ENCODE measurements at places on chromosomes 5 and 9.

- no peaks in the 10 kb centered on the region for H3K36me3 ChIP-seq
- H3K4me3 ChIP-seq = no peak overlapping the region
- peak overlapping the region; percentile 58 for H3K27ac ChIP-seq
- DNase-seq = no peak
These were observed 140.8 kb downstream of the C9orf152 start for GRCh38 chr9:110066929-110067716.

DNA sequence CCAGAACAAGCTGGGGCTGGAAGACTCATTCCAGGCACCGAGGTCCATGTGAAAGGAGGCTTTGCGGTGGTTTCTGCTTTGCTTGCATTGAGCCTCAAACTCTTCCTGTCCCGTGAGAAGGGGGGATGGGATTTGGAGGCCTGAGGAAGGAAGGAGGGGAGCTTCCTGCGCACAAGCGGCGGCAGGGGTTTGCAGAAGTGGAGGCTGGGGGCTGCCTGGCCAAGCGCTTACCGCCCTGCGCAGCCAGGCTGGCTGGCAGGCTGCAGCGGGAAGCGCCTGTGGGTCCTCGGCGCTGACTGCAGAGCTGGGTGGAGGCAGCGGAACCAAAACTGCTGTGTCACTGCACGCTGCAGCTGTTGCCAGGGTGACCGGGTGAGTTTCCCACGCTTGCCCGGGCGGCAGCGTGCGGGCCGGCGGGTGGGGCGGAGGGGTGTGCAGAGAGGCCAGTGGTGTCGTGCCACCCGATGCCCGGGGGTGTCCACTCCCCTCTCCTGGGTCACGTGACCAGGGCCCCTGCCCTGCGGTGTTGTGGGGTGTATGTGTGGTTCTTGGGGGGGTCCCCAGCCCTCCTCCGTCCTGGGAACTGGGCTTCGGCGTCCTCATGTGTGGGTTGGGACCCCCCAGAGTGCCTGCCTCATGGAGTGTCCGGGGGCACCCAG lies 81.0 kb downstream of the RXRA start:
- peak overlapping the region; percentile 78 for H3K27ac ChIP-seq
- no peaks in the 10 kb centered on the region for H3K27me3 ChIP-seq
- H3K36me3 ChIP-seq = no peaks in the 10 kb centered on the region
- H3K4me3 ChIP-seq = peak overlapping the region; percentile 52

- no peaks in the 10 kb centered on the region for H3K36me3 ChIP-seq
- H3K4me3 ChIP-seq = no peak overlapping the region
- DNase-seq = no peak
These were observed 181.7 kb upstream of the TLX3 start for GRCh38 chr5:171127314-171127713.

- H3K27me3 ChIP-seq = no peaks in the 10 kb centered on the region
- no peak overlapping the region for H3K27ac ChIP-seq
- H3K36me3 ChIP-seq = no peaks in the 10 kb centered on the region
- no peaks in the 10 kb centered on the region for H3K4me1 ChIP-seq
- no peak overlapping the region for H3K4me3 ChIP-seq
These were observed 9.8 kb upstream of the ZDHHC11 start for GRCh38 chr5:860506-861150.

DNA sequence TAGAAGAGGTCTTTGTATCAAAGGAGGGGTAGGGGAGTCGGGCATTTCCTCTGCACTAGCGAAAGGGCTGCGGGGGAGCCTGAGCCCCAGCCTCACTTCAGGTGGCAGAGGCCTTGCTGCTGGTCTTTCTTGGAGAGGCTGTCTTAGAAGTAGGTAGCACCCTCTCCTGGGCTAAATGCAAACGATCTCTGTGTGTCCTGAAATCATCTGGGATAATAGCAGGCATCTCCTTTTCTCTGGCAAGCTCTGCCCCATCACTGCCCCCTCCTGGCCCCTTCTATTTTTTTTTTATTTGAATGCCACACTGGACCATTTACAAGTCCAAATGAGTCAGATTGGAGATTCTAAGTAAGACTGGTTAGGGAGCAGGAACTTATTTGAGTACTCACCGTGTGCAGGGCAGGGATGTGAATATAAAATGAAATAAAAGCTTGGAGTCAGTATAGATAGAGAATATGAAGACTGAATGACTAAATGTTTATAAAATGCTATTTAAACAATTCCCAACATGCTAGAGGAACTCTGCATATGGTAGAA lies 137.1 kb downstream of the FGF1 start:
- DNase-seq = peak; percentile 61
- peaks cover 5% of the 10 kb centered on the region for H3K4me1 ChIP-seq
- no peaks in the 10 kb centered on the region for H3K27me3 ChIP-seq
- no peaks in the 10 kb centered on the region for H3K36me3 ChIP-seq

DNA sequence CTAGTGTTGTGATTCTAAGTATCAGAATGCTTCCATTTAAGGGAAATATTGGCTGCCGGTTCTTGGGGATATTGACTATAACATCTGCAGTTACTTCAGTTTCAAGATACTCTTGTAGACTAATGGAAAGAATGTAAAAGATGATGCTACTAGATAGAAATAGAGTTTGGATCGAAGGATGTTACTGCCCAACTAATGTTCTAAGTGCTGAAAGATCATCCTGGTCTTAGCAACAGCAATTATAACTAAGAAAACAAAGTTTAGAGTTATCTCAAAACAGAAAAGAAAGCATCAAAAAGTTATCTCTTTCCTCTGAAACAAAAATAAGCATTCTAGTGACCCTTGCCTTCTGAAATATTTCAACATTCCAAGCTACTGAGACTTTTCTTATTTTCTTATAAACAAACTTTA lies 49.9 kb downstream of the ITGA1 start:
- H3K4me3 ChIP-seq = no peak overlapping the region
- H3K4me1 ChIP-seq = no peaks in the 10 kb centered on the region
- DNase-seq = no peak
- H3K36me3 ChIP-seq = no peaks in the 10 kb centered on the region

DNA sequence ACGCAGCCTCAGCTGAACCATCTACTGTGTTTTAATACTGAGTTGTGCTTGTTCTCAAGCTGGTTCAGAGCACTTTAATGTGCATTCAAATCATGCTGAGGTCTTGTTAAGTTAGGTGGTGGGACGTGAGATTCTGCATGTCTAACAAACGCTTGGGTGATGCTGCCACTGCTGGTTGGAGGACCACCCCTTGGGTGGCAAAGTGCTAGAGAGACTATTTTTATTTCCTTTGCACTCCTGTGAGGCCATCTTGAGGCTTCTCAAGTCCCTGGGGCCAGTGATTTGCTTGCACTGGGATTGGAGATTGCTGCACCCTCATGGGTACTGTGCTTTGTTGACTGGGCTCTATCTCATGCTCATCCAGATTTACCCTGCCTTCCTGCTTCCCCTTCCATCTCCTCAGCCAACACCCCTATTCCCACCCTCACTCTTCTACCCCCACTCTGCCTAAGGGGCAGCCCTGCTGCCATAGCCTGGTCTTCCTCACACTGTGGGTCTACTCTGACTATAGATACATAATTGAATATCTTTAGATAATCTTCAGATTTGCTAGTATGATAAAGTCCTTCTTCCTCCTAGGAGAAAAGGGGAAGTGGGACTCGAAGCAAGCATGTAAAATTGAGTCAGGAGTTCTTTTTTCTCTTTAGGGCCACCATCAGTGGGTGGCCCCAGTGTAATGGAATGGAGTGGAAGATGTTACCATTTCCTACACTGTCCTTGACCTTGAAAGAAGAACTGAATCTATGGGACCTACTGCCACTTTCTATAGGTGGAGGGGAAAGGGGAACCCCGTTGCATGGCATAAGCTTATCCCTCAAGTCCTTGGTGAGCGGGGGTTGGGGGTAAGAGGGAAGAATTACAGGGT lies 45.1 kb upstream of the SUB1 start:
- H3K27me3 ChIP-seq = no peaks in the 10 kb centered on the region
- no peak overlapping the region for H3K27ac ChIP-seq
- no peaks in the 10 kb centered on the region for H3K4me1 ChIP-seq
- no peaks in the 10 kb centered on the region for H3K36me3 ChIP-seq
- no peak for DNase-seq

DNA sequence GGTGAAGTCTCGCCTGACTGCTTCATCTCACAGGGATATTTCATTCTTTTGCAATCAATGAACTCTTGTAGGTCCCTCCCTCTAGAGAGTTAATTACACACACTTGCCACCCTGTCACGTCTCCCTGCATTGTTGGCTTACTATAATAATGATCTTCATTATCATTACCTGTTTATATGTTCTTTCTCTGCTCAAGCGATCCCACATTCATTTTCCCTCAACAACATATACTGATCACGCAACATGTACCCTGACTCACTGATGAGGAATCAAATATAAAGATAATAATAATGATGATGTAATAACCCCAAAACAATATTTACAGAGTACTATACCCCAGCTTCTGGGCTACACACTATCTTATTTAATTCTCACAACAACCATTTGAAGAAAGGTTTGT lies 88.5 kb downstream of the FEM1C start:
- H3K4me3 ChIP-seq = no peak overlapping the region
- no peaks in the 10 kb centered on the region for H3K4me1 ChIP-seq
- no peak for DNase-seq
- no peaks in the 10 kb centered on the region for H3K27me3 ChIP-seq

GRCh38 chr9:16310278-16311110 lies 560.0 kb downstream of the BNC2 start:
- H3K27me3 ChIP-seq = no peaks in the 10 kb centered on the region
- no peak for DNase-seq
- no peaks in the 10 kb centered on the region for H3K4me1 ChIP-seq
- no peak overlapping the region for H3K27ac ChIP-seq
- no peaks in the 10 kb centered on the region for H3K36me3 ChIP-seq

DNA sequence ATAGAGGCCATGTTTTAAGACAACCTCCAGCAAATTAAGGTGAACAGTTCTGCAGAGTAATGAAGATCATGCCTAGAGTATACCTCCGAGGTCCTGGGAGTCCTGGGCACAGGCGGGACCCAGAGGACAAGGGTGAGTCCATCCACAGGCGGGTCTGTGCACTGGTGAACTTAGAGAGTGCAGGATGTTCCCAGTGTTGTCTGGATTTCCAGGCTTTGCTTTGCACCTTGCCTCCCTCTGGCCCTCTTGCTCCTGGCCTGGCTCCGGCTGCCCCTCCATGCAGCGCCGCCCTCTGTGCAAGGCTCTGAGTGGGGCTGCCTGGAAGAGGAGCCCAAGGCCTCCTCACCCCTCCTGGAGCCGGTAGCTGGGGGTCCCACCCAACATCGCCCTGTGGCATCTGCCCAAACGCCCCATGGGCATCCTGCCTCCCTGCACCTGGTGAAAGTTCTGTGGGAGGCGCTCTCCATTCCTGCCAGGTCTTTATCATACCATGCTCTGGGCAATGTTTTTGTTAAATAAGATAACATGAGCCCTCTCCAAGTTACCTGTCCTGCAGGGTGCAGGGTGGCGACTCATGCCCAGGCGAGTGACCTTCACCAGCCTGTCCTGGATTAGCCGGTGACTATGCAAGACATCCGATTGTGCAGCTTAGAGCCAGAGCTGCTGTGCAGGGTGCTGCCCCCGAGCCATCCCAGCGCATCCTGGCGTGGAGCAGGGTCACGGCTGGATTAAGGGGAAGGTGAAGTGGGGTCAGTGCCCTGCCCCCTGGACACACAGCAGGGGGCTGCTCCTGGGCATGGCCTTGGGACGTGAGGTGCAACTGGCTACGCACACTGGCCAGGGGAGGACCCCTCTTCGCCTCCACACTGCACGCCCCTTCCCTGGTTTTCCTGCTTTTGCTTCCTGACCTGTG lies 41.3 kb upstream of the LPCAT1 start:
- no peaks in the 10 kb centered on the region for H3K27me3 ChIP-seq
- no peak overlapping the region for H3K27ac ChIP-seq
- H3K4me1 ChIP-seq = no peaks in the 10 kb centered on the region
- H3K36me3 ChIP-seq = no peaks in the 10 kb centered on the region
- no peak overlapping the region for H3K4me3 ChIP-seq

DNA sequence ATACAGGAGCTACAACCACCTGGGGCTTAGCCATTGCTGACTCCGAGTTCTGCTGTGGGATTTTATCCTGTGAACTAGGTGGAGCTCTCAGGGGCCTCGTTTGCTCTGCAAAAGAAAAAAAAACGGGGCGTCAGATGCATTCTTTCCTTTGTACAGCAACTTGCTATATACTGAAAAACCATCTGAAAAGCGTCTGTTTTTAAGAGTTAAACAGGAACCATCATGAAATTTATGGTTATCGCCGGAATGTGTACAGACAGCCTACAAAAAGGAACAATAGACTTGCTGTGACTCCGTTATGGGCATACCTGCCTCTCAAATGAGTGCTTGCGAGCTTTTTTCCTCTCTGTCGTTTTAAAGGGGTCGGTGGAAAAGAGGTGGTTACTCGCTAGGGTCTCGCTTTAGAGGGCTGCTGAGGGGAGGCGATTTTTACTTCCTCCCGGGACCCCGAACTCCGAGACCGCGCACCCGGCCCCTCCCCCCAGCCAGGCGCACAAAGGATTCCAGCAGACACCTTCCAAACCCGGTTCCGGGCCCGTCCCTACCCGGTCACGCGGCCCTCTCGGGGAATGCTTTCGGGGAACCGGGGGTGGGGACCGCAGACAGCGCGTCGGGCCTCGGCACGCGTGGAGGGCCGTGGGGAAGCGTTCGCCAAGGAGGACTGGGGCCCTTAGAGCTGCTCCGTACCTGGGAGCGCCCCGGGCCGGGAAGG lies 826 bp downstream of the PAIP1 start:
- H3K27me3 ChIP-seq = no peaks in the 10 kb centered on the region
- DNase-seq = peak; percentile 33
- no peaks in the 10 kb centered on the region for H3K36me3 ChIP-seq
- H3K4me3 ChIP-seq = peak overlapping the region; percentile 76
- peaks cover 9% of the 10 kb centered on the region for H3K4me1 ChIP-seq
- H3K27ac ChIP-seq = peak overlapping the region; percentile 97

GRCh38 chr5:167638816-167639215 lies 652.6 kb upstream of the WWC1 start:
- H3K27me3 ChIP-seq = no peaks in the 10 kb centered on the region
- no peaks in the 10 kb centered on the region for H3K36me3 ChIP-seq
- no peak for DNase-seq
- no peaks in the 10 kb centered on the region for H3K4me1 ChIP-seq
- no peak overlapping the region for H3K27ac ChIP-seq

DNA sequence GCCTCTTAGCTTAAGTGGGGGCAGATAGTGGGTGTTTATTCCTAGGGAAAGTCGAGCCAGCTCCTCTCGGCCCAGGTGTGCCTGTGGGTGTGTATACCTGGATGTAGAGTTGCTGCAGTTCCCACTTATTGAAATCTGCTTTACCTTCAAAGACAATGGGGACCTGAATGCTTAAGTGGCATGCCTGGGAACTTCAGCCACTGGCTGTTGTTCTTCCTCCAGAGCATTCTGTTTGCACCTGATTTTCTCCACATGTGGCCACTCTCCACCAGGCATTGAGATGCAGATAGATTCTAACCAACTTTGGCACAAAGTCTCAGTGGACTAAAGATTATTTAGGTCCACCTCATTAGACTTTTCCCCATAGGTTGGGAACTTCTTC lies 186.8 kb downstream of the ZNF462 start:
- H3K4me1 ChIP-seq = no peaks in the 10 kb centered on the region
- H3K36me3 ChIP-seq = no peaks in the 10 kb centered on the region
- no peak overlapping the region for H3K27ac ChIP-seq

DNA sequence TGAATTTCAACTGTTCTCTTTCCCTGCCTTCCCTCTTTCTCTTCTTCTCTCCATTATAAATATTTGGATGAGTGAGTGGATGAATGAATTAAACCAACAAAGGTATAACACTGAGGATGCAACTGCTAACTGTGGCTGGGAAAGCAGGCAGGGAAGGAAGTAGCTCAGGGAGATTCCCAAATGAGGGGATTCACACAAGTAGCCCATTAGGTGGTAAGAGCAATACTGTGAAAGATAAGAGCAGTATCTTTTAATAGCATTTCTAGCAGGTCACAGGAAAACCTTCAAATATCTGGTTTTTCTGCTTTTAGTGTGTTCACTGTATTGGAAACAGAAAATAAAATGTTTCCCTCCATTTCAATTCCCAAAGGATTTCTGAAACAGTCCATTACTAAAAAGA lies 105.6 kb downstream of the OXCT1 start:
- no peak for DNase-seq
- no peaks in the 10 kb centered on the region for H3K27me3 ChIP-seq
- no peaks in the 10 kb centered on the region for H3K4me1 ChIP-seq
- H3K36me3 ChIP-seq = no peaks in the 10 kb centered on the region
